H4 (cell line): ENCODE measurements at places on chromosomes 1 and 21.

- DNase-seq = no peak
Measured at GRCh38 chr1:21909787-21910503, 27.2 kb downstream of the HSPG2 start.

DNA sequence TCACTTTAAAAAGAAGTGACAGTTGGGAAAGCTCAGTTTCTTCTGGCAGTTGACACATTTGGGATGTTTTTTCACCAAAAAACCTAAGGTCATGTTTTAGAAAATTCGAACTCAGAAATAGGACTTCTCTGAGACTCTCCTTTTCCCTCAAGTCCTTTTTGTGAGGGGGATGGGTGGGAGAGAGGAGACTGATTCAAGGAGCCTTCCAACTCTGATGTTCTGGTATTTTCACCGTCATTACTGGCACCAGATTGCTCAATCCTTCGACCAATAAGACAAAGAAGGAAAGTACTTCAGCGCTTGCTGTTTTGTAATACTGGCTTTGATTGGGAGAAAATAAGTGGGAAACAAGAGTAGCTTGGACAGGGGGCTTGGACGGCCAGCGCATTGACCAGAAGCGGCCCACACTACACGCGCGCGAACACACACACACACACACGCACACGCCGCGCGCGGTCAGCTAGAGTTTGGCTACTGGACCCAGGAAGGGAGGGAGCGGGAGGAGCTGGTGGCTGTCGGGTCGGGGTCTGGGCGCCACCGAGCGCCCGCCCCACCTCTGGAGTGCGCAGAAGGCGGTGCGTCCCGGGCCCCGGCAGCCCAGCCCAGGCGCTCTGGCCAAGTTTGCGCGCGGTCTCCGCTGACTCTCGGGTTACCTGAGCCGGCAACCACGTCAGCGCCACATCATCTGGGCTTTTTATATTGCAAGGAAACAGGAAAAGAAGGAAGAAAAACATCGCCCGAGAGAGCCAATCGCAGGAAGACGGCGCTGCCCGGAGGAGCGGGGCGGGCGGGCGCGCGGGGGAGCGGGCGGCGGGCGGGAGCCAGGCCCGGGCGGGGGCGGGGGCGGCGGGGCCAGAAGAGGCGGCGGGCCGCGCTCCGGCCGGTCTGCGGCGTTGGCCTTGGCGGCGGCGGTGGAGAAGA is at the start of gene KCNK1:
Gene KCNK1 (plus strand): TSS at position 855 of the 921 bp plus-strand sequence. CDS start 66 bp downstream, at position 921.
- DNase-seq = no peak

GRCh38 chr1:166036092-166036491 is 130.7 kb downstream of the FAM78B start:
- DNase-seq = no peak

GRCh38 chr1:28766532-28767183 is 29.9 kb downstream of the YTHDF2 start:
- no peak for DNase-seq

DNA sequence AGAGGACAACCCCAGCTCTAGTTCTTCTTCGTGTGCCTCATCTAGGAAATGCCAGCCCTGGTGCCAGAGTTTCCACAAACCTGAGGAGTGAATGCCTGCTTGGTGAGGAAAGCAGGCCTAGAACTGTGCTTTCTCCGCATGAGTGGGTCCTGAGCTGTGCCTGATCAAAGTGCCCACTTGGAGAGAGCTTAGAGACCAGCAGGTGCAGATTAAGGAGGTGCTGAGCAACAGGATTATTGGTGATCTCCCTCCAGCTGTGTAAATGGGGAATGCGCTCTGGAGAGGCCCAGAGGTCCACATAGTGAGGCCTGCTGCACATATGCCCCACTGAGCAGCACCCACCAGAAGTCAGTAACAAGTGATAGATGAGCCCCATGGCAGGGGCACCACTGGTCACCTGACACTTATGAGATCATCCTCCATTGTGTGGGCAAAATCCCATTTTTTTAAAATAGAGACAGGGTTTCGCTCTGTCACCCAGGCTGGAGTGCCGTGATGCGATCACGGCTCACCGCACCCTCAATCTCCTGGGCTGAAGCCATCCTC is 127.2 kb upstream of the ZC3H12A start:
- no peak for DNase-seq

DNA sequence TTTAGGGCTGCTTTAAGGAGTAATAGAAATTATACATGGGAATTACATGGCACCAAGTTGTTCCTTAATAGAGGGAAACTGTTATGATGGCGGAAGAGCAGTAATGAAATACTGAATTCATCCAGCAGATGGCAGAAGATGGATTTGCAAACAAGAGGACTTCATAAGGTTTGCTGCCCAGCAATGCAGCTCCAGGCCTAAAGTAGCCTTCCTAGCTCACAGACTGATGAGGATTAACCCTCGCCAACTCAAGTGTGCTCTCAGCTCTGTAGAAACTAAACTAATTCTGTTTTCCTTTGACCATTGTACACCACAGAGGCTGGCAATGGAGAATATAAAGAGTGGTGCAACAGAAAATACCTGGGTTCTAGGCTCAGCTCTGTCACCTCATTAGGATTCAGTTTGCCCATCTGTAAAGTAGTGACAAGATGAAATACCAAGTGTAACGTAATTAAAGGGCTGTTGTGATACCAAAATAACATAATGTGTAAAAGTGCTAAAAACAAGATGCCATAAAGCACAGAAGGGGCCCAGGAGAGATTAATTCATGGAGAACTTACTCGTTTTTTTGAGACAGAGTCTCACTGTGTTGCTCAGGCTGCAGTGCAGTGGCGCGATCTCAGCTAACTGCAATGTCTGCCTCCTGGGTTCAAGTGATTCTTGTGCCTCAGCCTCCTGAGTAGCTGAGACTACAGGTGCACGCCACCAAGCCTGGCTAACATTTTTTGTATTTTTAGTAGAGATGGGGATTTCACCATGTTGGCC is 102.4 kb upstream of the SERBP1 start:
- peak; percentile 83 for DNase-seq

GRCh38 chr1:230191079-230191804 is 124.2 kb downstream of the GALNT2 start:
- DNase-seq = no peak

- no peak for DNase-seq
Measured at GRCh38 chr1:197638316-197638715, 137.0 kb downstream of the DENND1B start.

GRCh38 chr1:34683616-34684015 is 71.2 kb upstream of the GJB5 start:
- DNase-seq = no peak

DNA sequence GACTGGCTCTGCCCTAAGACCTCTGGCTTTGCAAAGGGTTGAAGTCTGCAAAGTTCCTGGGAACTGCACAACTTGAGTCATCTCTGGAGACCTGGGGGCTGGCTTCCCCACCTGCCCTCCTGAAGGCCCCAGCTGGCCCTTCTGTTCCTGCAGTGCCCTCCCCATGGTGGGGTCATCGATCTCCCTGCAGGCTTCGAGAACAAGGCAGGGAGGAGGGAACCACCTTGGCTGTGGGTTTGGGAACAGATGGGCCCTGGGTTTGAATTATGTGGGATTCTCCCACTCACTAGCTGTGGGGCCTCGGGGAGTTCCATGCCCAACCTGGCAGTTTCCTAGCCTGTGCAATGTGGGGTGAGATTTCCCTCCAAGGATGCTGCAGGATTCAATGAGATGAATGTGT is 310.2 kb downstream of the PTPRU start:
- DNase-seq = no peak

- DNase-seq = no peak
Measured at GRCh38 chr1:3425486-3426215, 28.8 kb upstream of the ARHGEF16 start.

DNA sequence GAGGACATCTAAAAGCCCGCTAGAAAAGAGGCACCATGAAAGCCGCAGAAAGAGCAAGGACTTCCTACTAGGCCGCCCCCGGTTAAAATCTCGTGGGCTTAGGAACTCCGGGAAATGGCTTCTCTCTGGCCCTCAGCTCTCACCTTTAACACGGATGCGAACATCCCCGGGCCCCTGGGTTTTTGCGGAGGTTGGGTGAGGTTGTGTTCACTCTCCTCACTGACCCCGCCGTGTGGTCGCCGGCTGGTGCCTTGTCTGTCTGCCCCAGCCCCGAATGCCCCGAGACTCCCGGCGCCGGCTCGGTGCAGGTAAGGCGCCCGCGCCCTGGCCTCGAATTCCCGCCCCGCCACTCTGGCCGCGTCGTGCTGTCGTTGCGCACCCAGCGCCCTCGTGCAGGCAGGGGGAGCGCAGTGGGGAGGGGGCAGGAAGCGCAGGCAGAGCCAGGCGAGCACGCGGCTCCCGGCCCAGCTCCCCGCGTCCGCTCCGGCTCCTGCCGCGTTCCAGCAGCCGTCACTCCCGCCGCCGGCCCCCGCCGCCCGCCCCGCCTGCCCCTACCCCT is at the start of gene SHISAL2A:
Gene SHISAL2A (plus strand): TSS at position 437 of the 559 bp plus-strand sequence. CDS start 326 bp downstream, outside the sequence.
- DNase-seq = no peak

DNA sequence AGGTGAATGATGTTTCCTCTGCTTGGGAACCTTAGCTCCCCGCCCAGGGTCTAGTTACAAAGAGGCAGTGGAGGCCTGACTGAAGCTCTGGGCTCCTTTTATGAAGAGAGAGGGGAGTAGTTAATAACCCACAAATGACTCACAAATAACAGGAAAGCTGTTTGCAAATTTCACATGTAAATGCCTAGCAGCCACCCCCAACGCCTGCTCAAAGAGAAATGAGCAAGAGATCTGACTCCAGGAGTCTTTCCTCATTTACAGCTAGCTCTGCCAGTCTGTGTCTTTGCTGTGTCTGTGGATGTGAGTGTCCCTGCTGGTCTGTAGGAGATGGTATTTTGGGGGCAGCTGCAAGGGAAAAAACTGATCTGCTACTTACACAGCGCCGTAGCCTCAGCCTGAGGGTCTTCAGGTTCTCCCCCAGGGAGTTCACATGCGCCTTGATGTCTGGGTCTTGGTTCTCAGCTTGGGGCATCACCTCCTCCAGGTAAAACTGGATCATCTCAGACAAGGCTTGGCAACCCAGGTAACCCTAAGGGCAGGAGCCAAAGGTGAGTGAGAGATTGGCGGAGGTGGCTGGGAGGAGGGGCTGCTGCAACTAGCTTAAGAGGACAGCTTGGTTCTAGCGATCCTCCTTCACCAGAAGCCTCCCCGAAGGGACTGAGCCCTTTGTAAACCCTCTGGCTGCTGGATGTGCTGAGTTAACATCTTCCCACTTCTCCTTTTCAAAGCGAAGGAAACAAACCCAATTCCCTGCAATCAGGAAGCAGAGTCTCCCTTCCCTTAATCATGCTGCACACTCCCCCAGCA is at the start of gene IL19:
Gene IL19 (plus strand): TSS at position 243 of the 807 bp plus-strand sequence. CDS start 65,890 bp downstream, outside the sequence.
- no peak for DNase-seq

- no peak for DNase-seq
Measured at GRCh38 chr1:186745531-186746146, 65.4 kb upstream of the PTGS2 start.

DNA sequence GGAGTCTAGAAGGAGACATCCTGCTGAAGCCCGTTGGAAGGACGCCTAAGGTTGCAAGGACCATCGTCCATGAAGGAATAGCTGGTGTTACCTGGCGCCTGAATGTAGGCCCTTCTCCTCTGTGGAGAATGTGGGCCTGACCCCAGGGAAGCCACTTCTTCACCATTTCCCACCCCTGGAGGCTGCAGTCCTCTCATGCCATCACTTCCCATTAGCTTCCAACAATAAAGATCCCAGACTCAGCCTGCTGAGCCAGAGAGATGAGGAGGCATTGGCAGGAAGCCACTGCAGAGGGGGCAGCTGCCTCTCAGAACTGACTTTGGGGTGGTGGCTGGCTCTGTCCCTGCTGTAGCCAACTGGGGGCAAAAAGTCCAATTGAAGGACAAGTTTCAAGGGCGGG is 21.3 kb upstream of the KCNE2 start:
- no peak for DNase-seq

GRCh38 chr1:109495738-109496137 is 1.8 kb downstream of the CYB561D1 start:
- no peak for DNase-seq

DNA sequence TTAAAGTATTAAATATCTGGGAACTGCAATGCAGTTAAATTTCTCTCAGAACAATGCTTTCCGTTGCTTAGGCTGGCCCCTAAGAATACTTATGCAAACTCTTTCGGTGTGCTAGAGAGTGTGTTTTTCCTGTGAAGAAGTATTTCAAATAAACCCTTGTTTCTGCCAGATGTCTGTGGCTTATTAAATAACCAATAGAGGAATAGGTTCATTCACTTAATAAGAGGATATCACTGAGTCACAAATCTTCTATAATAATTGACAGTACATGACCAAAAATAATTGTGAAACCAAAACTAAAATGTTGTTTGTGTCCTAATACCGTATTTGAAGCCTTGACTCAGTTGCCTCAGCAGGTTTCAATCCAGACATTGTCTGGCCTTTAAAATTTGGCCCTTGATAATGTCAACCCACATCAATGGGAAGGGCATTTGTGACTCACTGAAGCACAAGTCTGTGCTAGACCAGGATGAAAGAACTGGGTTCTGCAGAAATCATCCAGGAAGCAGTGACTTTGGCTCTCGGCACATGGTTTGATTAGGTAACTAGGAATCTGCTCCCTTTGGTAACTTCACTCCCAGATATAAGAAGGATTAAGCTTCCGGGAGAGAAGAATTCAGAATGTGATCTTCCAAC is 104.2 kb upstream of the BARHL2 start:
- no peak for DNase-seq

DNA sequence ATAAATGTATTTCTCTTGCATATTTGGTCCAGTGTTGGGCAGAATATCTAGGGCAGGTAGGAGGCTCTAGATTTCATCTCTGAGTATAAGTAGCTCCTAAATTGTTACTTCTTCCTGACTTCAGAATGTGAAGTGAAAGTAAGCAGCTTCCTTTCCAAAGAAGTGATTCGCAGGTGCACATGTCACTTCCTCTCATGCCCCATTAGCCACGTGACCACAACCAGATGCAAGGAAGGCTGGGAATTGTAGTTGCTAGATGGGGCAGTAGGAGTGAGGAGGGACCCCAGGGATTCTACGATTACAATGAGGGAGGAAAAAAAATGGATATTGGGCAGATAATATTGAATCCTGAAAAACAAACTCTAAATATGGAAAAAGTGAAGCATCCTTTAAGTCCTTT is 113.2 kb upstream of the CYYR1 start:
- peak; percentile 84 for DNase-seq

DNA sequence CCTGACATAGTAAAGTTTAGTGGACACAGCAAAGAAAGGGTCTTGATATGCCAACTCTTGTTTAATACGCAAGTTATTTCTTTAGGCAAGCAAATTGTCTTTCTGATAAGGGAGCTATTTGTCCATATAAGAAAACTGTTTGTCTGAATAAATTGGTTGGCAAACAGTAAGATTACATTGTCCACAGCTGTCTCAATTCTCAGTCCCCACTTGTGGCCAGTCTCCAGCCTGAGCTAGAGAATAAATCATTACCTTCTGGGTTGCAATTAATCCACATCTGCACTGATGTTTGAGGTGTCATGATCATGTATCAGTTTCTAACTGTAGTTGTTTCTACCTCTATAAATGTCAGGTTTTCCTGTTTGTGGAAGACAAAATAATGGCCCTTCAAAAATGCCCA is 60.0 kb upstream of the TNR start:
- DNase-seq = no peak

GRCh38 chr1:18560692-18561091 is 70.0 kb upstream of the PAX7 start:
- no peak for DNase-seq

GRCh38 chr1:92476071-92476631 is 10.6 kb downstream of the GFI1 start:
- DNase-seq = no peak

- DNase-seq = no peak
Measured at GRCh38 chr1:204883405-204883804, 12.7 kb downstream of the NFASC start.

GRCh38 chr21:37195059-37195458 is 72.1 kb downstream of the VPS26C start:
- no peak for DNase-seq

GRCh38 chr1:213244664-213245091 is 193.6 kb downstream of the RPS6KC1 start:
- peak; percentile 23 for DNase-seq
